ENCODE measurements at places on chromosomes 2 and 18.

GRCh38 chr2:231163011-231163410, 35.4 kb upstream of the ARMC9 start:
- no peak for DNase-seq

DNA sequence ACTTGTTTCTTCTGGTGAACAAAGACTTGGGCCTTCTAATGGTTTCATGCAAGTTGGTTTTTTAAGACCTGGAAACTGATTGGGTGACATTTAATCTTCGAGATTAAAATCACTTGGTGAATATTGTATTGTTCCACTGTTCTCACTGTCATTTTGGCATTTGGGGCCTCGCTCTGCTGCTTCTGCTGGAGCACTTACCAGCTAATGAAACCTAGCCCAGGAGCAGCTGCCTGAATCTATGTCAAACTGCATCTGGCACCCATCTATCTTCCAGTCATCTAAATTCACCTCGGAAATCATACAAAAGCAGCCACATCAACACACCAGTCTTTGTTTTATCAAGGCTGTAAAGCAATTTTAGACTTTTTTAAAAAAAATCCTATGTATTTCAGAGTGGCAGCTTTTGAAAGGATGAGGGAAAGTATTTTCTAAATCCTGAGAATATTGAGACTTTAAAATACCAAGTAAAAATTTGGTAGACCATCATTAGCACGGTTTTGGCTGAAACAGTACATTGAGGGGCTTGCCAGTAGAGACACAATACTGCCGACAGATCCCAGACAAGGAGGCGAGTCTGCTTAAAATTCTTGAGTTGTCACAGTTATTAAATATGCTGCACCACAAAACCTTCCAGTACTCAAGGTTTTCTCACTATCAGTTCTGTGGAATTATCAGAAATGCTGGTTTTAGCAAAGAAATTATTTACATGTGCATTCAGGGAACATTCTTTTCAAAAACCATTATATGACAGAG, 26.1 kb upstream of the SERTAD2 start:
- DNase-seq = no peak

DNA sequence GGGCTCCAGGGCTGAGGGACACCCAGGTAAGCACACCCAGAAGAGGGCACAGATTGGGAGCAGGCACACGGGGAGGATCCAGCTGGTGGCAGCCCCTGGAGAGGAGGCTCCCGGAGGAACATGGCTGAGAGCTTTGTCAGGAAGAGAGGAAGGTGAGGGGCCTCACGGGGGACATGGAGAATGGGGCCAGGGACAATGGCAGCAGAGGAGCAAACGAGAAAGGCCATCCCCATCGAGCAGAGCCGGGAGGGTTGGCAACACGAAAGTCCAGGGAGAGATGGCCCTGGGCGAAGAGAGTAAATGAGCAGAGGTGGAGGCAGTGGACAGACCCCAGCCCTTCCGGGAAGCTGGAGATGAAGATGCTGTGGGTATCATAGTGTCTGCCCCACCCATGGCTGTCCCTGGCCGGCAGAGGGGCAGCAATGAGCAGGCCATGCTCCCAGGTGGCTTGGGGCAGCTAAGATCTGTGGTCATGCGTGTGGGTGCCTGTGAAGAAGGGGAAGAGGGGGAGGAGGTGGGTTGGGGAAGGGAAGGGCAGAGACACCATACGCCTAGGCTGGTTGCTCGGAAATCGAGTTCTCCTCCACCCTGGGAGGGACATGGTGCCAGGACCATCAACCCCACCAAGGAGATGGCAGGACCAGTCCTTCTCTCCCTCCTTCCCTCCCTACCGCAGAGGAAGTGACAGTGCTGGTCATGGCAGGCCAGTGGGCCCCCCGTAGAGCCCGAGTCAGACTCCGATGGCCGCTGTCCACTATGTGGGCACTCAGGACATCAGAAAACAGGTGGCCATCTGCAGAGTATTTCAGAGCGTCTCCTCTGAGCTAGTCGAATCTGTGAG, 191.7 kb downstream of the NDUFA10 start:
- DNase-seq = no peak

DNA sequence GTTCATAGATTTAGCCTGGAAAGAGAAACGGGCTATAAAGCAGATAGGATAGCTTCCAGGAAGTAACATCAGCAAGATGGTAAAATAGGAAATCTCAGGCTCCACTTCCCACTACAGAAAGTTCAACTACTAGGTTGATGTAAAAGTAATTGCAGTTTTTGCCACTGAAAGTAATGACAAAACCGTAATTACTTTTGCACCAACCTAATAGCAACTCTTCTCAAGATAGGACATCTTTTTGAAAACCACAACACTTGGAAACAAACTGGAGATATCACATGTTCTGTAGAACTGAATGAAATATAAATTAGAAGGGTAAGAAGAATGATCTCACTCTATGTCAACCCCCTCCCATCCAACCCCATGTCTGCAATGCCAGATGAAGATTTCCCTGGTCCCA, 1154.3 kb downstream of the BCL11A start:
- DNase-seq = no peak
